ENCODE measurements at places on chromosomes 4 and X.

DNA sequence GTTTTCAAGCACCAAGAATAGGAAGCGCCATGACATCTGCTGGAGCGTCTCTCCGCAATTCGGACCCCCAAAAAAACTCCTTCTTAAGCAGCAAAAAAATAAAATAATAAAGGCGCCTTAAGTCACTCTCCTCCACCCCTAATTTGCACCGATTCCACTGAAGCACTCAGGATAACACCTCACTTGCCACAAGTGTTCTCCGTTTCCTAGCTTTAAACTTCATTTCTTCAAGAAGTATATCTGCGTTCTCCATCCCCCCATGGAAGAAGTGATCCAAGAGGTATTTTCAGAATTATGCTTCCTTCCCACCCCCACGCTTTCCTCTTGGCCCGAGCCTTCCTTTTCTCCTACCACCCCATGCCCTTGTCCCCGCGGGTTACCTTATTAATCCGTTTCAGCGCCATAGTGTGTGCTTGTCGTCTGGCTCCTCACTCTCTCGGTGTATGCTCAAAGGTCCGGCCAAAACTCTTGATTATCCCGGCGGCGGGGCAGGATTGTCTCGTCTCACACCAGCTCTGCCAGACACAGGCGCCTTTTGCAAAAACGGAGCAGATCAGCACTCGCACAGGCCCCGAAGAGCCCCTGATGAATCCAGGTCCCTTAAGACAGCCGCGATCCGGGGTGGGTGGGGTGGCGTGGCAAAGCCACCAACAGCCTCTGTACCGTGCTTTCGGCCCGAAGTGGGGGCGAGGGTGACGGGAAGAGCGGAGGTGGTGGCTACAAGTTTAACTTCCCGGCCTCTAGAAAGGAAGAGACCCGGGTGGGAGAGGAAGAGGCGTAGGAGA lies 1.1 kb downstream of the UBE2D3 start:
- DNase-seq: no peak

GRCh38 chrX:137051978-137052642 lies 18.3 kb upstream of the GPR101 start:
- peak; percentile 64 for DNase-seq

GRCh38 chr4:123072060-123072459 lies 149.7 kb upstream of the NUDT6 start:
- no peak for DNase-seq

DNA sequence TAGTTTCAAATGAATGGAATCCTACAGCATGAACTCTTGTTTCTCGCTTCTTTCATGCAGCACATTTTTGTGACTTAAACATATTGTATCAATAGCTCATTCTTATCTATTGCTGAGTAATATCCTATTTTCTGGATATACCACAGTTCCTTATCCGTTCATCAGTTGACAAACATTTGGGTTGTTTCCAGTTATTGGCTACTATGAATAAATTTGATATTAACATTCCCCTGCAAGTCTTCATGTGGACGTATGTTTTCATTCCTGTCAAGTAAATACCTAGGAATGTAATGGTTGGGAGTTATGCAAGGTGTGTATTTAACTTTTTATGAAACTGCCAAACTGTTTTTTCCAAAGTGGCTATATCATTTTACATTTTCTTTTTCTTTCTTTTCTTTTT lies 114.0 kb upstream of the SH3RF1 start:
- no peak for DNase-seq

- DNase-seq: no peak
Measured at GRCh38 chr4:1057403-1057745, 45.9 kb downstream of the FGFRL1 start.
